WTC11 (cell line): ENCODE measurements at places on chromosomes 4 and X.

DNA sequence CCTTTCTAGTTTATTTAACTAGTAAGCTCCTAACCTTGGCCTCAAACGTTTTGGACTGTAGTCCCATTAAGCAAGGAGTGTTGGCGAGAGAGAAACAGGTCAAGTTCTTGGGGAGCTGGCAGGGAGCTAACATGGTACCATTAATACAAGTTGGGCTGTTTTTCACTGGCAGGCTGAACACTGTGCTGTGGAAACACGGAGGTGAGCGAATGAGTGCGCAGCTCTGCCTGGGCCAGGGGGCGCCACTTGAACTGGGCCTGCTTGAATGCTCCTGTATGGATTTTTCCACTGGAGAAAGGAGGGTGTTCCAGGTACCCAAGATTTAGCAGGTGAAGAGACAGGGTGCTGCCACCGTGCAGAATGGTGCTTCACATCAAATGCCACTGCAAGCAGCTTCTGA is 7.4 kb upstream of the SMS start:
- DNase-seq, result peak; percentile 34

- peak; percentile 45 for DNase-seq
Measured at GRCh38 chr4:123398853-123399626, 2.4 kb downstream of the SPRY1 start.

DNA sequence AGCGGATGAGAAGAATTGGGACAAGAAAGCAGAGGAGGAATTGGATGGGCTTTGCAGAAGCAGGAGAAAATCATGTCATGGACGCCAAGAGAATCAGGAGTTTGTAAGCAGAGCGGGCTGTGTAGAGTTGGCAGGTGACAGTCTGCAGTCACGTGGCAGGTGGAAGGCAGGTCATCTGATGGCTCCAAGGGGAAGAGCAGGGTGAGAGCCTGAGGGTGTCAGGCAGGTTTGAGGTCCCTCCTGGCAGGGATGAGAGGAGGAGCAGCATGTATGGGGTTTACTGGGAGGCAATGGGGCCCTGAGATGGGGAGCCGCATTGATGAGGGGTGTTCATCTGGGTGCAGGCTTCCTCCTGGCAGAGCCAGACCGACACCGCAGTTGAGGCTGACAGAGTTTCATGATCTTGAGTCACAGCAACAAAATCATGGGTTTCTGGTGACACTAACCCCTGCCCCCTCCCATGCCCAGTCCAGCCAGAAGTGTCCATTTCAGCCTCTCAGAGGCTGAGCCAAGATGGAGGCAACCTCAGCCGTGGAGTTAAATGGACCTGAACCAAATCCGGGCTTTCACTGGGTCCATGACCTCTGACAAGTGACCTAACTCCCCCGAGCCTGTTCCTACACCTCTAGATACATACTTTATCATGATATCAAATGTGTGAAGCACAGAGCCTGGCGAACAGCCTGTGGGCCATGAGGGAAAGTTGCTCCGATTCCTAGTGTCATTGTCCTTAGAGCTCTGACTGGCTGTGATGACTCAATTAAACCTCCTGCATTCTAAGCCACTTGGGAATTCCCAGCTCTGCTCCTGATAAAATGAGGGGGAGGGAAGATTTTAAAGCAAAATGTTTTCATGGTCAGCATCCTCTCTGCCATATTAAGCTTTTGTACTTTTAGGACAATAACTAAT is 36.1 kb downstream of the EVC start:
- no peak for DNase-seq

DNA sequence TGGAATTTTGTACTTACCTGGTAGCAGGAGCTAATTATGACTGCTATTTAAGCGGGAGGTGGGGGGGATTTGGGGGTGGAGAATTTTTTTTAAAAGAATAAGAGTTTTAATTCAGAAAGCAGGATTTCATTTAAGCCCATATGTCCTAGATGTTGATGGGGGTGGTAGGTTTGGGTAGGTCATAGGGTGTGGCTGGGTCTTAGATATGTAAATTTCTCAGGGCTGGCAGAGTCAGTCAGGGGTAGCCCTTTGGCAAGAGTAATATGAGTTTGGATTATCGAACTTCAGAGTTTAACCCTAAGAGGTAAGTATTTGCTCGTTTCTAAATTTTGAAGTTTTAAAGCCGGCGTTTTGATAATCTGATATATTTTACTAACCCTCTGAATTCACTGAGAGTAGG is 35.2 kb upstream of the COX18 start:
- DNase-seq, result no peak

DNA sequence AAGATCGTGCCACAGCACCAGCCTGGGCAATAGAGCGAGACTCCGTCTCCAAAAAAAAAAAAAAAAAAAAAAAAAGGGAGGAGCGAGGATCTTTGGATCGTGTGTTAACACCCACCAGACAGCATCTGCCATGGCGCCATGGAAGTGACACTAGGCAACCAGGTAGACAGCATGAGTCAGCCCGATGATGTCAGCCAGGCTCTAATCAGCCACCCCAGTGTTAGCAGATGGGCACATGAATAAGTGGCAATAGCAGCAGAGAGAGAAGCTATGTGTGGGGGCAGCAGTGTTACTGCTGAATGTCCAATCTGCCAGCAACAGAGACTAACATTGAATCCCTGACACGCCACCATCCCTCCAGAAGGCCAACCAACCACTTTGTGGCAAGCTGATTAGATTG is 6.6 kb downstream of the SYN1 start:
- DNase-seq, result no peak

GRCh38 chr4:156959298-156959702 is 12.3 kb downstream of the PDGFC start:
- DNase-seq, result no peak

DNA sequence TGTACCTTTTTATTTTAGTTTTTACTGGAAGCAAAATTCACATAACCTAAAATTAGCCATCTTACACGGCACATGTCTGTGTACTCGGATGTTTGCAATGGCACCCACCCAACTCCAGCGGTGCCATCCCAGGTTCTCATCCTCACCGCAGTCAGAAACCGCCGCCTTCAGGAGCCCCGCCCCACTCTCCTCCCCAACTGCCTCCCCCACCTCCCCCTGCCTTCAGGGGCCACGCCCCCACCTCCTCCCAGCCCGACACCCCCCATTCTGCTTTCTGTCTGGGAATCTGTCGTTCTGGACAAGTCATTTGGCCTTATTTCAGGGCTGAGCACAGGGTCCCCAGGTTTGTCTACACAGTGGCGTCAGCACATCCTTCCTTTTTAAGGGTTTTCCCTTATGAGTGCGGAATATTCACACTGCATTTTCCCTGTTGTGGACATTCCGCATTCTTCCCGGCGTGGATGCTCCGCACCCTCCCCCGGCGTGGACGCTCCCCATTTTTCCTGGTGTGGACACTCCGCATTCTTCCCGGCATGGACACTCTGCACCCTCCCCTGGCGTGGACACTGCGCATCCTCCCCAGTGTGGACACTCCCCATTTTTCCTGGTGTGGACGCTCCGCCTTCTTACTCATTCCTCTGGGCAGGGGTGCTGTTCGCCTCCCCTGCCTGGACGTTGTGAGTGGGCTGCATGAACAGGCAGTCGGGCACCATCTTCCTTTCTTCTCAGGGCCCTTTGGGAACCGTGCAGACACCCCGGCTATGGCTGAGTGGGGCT is 135.4 kb upstream of the NKX1-1 start:
- DNase-seq, result no peak

GRCh38 chrX:69137371-69138117 is 27.7 kb downstream of the PJA1 start:
- peak; percentile 24 for DNase-seq

DNA sequence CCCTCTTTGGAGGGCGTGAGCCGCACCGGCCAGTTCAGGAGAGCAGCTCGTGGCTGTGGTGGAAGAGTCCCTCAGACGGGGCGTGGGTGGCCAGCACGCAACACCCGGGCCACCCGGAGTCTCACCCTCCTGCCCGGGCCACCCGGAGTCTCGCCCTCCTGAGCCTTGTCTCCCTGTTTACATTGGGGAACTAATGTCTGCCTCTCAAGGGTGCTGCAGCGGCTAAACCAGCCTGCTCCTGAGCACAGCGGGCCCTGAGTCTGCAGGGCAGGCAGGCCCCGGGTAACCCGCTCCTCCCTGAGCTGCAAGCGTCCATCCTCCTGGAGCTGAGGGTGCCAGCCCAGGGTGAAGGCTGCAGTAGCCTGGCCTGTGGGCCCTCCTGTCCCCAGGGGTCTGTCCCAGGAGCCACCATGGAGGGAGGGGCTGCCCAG is 3.0 kb downstream of the PDE6B start:
- no peak for DNase-seq

DNA sequence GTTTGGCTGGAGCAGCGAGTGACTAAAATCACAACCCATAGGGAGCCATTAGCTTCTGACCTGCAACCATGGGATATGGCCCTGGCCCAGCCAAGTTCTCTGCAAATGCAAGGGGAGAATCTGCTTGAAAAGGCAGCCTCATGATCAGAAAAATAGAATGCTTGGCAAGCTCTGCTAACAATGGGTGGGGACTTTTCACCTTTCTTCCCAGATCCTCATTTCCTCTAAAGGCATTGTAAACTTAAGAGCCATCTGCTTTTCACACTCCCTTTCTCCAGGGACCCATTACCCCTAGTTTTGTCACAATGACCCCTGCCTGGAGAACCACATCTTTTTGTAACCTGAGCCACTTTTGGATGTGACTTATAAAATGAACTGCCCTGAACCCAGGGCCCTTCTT is 104.3 kb downstream of the PARM1 start:
- no peak for DNase-seq

DNA sequence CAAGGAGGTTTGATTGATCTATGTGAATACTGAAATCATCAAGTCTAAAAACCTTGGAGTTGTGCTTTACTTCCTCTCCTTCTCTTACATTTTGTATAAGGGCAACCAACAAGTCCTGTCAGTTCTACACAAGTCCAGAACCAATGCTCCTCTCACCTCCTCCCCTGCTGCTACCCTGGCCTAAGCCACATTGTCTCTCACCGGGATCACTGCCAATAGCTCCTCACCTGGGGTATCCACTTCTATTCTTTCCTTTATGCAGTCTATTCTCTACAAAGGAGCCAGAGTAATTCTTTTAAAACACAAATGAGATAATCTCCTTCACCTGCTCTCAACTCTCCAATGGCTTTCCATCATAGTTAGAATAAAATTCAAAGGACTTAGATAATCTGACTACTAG is 13.3 kb upstream of the ARHGEF6 start:
- DNase-seq, result no peak

GRCh38 chrX:136209016-136209738 is 42.0 kb downstream of the MAP7D3 start:
- DNase-seq, result peak; percentile 31

- no peak for DNase-seq
Measured at GRCh38 chrX:130893356-130894085, 9.5 kb downstream of the ENOX2 start.

DNA sequence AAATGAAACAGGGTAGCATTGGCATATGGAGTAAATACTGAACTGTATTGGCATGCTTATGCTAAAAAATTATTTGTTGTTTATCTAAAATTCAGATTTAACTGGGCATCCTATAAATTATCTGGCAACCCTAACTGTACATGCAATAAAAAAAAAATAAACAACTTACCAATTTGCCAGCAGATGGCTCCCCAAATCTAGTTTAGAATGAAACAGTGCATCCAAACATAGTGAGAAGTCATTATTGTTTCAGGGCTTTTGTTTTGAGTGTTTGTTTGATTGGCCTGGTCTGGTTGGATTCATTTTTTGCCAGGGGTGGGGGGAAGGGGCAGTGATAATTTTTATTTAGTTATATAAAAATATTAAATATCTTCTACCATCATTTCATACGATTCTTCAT is 12.8 kb upstream of the NSUN7 start:
- no peak for DNase-seq

DNA sequence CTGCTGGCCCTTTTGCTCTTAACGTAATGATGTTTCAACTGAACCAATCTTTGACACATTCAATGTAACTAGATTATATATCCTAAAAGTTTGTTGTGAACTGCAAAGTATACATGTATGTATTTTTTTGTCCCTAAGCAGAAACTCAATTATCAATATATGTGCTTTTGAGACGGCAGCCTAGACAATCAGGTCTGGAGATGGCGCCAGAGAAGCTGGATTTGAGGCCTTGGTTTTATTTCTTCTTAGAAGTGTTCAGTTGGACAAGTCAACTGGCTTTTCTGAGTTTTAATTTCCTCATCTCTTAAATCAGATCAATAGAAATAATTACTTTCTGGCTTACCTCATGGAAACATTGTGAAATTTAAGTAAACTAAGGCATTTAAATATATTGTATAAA is 62.5 kb downstream of the DCAF8L1 start:
- DNase-seq, result peak; percentile 9

- DNase-seq, result no peak
Measured at GRCh38 chr4:113559947-113560346, 201.6 kb downstream of the CAMK2D start.

GRCh38 chr4:22129454-22130029 is 181.0 kb upstream of the KCNIP4 start:
- DNase-seq, result peak; percentile 66

GRCh38 chr4:144670776-144671175 is 24.8 kb downstream of the HHIP start:
- no peak for DNase-seq

GRCh38 chrX:120408168-120408567 is 46.3 kb downstream of the ATP1B4 start:
- no peak for DNase-seq

DNA sequence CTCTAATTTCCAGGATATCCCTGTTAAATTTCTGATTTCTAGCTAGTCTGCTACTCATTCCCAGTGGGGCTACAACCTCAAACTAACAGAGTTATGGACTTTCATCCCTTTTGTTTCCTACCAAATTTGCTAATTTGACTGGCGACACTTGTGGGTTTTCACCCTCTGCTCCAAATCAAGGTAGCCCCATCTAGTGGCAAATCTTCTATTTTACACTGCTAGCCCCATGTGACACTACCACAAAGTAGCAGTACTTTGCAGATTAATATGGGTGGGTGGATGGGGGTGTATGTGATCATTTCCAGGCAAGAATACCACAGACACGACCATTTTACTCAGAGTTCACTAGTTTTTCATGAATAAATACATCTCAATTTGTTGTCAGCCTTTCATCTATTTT is 150.3 kb downstream of the MSL3 start:
- DNase-seq, result peak; percentile 8

DNA sequence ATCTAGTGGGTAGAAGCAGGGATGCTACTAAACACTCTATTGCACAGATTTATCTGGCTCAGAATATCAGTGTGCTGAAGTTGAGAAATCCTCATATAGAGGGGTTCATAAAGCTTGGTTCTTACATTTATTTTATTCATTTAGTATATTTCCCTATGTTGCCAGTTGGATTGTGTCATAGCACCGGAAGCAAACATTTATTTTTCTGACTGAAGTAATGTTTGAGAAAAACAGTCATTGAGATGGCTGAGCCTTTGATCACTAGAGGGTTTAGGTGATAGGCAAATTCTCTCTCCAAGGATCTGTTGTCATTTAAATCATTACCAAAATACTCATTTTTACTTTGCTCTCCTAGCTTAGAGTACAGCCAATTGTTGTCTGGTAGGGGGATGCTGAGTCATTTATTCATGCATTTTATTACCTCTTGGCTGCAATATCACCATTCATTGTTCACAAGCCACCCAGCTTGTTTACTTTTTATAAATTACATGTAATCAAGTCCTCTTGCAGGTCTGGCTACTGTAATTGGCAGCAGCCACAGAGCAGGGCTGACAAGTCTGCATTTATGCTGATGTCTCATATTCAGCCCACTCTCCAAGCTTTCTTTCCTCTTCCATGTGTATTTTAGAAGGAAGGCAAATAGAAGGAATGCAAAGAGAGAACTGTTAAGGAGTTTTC is 15.2 kb downstream of the GAB1 start:
- no peak for DNase-seq
